ENCODE measurements at places on chromosomes 11 and 22.

GRCh38 chr22:47020166-47020565 is 257.7 kb downstream of the TBC1D22A start:
- DNase-seq: no peak

- DNase-seq: no peak
Measured at GRCh38 chr22:25002241-25002985, 49.9 kb downstream of the KIAA1671 start.

- no peak for DNase-seq
Measured at GRCh38 chr11:73001615-73002014, 140.5 kb downstream of the FCHSD2 start.

- DNase-seq: peak; percentile 46
Measured at GRCh38 chr11:71451596-71452198, 1.3 kb upstream of the NADSYN1 start.

- no peak for DNase-seq
Measured at GRCh38 chr11:115999437-115999836, 495.2 kb upstream of the CADM1 start.

DNA sequence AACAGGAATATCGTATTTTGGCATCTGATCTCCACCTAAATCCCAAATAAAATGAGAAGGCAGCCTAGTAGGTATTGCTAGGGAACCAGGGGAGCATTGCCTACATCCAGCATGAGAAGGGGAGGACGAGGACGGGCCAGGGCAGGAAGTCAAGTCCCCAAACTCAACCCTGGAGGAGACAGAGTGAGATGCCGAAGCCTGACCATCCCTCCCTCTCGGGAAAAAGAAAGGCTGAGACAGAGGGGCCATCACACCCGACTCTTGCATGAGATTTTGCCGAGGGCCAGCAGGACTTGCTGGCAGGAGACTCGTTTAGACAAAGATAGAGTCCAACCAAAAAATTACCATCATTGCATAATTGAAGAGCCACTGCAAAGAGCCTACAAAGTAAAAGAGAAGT is 50.2 kb upstream of the SPATA19 start:
- DNase-seq: no peak

DNA sequence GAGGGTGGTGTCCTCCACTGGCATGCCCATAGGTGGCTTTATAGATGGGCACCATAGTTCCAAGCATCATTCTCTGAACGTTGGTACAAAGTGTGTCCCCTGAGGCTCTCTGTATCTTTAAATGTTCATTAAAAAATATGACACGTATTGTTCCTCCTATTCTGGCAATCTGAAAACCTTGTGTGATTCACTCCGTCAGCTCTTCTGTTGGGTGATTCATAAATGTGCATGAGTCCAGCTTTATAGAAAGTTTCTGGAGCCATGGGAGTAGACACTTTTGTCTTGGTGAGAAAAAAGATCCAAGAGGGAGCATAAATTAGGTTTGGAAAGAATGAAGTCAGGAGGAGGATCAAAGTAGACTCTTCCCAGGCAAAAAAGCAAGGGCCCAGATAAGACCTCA is 728.8 kb downstream of the NELL1 start:
- no peak for DNase-seq

- DNase-seq: no peak
Measured at GRCh38 chr11:92784331-92784730, 185.1 kb upstream of the MTNR1B start.

DNA sequence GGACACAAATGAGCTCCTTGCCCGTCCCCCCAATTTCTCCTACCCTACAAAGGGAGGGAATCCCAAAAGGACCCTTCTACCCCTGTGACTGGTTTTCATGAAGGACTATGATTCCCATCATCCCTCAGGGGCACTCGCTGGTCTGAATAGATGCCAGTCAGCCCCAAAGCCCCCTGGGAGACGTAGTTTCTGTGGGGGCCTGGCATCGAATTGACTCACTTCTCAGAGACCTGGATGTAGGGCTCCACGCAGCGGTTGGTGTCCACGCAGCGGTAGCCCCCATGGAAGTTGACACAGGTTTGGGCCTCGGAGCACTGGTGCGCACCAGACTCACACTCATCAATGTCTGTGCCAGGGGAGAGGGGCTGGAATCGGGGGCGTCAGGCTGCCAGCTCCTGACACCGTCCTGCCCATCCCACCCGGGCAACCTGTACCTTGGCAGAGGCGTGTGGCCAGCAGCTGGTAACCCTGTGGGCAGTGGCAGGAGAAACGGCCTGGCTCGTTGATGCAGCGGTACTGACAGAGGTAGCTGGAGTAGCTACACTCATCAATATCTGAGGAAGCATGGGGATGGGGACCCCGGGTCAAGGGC is 4.4 kb downstream of the EFEMP2 start:
- no peak for DNase-seq

DNA sequence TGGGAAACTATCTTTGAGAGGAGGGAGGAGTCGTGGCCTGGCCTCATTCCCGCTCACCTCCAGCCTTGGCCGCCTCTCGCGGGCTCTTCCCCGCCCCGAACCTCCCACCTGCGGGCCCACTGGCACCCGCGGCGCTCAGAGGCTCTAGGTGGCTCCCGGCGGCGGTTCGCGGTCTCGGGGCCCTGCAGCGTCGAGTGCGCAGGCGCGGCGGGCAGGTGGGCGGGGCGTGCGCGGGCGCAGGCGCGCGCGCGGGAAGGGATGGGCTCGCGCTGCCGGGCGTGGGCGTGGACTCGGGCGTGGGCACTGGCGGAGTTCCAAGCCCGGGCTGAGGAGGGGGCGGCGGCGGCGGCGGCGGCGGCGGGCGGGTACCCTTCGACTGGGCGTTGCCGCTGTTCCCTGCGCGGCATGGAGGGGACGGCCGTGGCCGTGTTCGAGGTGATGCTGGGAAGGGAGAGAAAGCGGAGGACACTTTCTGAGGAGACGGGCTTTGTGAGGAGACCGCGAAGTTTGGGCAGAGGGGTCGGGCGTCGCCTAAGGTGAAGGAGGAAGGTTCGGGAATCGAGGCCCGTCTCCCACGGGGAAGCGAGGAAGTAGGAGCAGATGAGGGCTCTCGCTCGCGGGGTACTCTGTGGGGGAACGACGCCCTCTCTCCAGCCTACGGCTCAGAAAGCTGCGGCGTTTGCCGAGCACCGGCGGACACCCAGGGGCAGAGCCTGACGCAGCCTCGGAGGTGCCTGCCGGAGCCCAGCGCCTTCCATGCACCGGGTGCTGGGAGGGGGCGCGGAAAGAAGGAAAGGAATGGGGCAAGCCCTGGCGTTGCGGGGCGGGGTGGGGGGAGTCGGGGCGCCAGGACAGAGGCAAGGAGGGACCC is 15.7 kb upstream of the SPTBN2 start:
- peak; percentile 85 for DNase-seq

DNA sequence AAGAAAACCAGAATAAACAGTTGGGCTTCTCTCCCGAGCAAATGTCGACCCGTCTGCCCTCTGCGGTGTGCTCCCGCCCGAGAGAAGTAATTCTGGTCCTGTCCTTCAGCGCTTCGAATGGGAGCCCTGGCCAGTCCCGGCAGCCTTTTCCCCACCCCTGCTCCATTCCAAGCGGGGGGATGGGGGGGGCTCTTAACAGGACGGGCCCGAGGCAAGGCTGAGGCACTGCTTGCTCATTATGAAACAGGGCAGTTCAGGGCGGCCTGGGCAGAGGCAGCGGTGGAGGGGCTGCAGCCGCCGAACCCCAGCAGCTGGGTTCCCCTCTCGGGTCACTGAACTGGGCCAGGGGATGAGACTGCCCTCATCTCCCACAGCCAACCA is 9.1 kb downstream of the BACE1-AS start:
- no peak for DNase-seq

- peak; percentile 58 for DNase-seq
Measured at GRCh38 chr11:19101796-19102520, 15.0 kb upstream of the ZDHHC13 start.

- DNase-seq: peak; percentile 43
Measured at GRCh38 chr11:1298695-1299492, 10.5 kb downstream of the TOLLIP start.

DNA sequence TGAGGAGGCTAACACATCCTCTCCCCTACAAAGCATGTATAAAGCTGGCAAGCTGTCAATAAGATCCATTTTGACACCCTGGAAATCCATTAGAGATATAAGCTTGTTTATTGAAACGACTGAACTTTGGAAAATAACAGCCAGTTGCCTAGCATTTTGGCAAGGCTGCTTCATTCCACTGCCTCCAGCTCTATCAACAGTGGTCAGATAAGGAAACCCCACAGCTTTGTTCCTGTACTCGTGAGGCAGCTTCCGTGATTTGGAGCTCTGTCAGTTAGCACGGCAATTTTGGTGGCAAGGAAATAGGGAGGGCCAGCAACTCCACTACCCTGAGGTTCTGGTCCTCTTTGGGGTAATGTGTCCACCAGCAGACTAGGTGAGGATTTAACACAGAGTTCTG is 2.0 kb upstream of the OR51S1 start:
- no peak for DNase-seq

GRCh38 chr11:12901272-12901671 is 107.8 kb upstream of the RASSF10 start:
- no peak for DNase-seq

- DNase-seq: peak; percentile 62
Measured at GRCh38 chr11:60899046-60899936, 7.1 kb downstream of the PRPF19 start.

DNA sequence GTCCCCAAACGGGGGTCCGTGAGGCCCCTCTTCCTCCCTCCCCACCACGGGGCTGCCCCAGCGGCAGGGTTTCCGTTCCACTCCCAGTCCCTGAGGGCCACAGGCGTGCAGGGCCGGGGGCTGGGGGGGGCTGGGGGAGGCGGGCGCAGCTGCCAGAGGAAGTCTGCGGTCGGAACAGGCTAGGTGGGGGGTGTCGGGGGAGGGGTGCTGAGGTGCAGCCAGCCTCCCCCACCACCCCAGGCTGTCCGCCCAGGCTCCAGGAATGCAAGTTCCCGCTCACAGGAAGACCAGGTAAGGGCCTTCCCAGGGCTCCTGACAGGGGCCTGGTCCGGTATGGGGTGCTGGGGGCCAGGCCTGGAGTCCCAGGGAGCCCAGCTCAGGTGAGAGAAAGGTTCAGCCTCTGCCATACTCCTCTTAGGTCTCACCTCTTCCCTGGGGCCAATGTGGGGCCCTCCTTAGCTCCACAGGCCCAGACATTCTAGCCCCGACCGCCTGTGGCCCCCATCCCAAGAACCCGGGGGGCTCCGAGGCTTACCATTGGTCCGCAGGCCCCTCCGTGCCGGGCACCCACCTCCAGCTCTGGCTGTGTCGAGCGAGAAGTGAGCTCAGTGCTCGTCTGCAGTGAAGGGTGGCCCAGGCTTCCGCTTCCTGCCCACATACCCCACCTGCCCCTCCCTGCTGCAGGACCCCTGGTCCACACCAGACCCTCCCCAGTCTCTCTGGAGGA is at the start of gene PTPRCAP:
Gene PTPRCAP, minus strand, starts transcription at position 601 of the 727 bp plus-strand sequence. Its CDS starts 63 bp downstream, at position 538.
- DNase-seq: no peak

- DNase-seq: no peak
Measured at GRCh38 chr22:23509571-23510302, 70.4 kb downstream of the IGLL1 start.

DNA sequence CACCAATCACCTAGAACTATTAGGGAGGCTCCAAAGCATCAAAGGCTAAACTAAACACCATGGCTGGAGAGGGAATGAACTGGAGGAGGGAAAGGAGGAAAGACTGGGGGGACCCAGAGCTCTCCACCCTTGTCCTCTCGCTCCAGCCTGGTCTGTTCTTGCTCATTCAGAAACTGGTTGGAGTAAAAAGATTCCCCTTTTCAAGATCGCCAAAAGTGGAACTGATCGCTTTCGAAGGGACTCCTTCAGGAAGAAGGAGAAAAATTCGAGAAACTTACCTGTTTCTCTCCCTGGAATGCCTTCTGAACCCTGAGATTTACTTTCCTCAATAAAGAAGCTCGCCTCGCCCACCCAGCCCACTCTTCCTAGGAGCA is 46.9 kb downstream of the OR4D9 start:
- no peak for DNase-seq

GRCh38 chr11:118744046-118744445 is 46.9 kb downstream of the DDX6 start:
- DNase-seq: no peak

GRCh38 chr11:62702246-62702645 is 5.0 kb downstream of the BSCL2 start:
- no peak for DNase-seq

GRCh38 chr11:1559111-1559951 is 12.7 kb downstream of the DUSP8 start:
- peak; percentile 93 for DNase-seq

DNA sequence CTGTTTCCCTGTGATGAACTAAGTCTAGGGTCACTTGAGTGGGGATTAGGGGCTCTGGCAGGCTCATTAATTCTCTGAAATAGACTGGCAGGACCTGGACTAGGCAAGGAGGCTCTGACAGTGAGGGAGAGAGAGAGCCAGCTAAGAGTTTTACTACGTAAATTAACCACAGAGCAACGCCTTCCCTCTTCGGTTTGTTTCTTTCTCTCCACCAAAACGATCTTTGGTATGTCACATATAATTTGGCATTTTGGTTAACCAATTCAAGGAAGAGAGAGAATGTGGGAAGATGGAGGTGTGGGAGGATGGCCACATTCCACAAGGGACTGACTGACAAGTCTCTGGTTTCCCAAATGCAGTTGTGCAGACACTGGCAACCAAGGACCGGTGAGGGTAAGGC is 27.9 kb downstream of the ATG16L2 start:
- DNase-seq: no peak

DNA sequence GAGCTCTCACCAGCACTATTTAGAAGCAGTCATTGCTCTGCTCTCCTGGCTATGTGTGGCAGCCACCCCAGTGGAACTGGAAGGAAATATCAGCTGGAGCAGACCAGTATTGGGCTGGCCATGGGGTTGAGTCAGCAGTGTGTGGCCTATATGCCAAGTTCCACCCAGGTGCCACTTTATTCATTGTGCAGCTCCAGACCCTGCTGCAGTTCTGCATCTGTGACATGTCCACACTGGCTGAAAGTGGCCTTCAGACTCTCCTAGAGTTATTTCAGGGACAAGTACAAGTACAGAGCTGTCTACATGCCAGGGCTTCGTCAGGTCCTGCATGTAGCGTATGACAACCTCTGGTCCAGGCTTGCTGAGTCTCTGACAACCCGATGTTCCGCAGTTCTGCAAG is 55.2 kb downstream of the CABIN1 start:
- no peak for DNase-seq

DNA sequence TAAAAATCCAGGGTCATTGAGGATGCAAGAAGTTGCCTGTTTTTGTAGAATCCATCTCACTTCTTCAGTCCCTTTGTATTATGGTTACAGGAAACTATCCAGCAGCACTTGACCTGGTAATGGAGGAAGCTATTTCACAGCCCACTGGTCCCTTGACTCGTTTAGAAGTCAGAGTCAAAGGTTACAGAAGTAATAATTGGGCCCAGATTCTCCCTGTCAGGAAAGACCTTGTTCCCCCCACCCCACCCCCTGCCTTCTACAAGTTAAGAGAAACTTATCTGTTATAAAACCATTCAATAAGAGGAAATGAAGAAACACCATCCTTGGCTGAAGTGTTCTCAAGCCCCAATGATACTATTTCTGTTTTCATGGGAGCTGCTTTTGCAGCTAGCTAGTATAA is 65.8 kb downstream of the CSTPP1 start:
- DNase-seq: no peak
